HT1080 (cell line): ENCODE measurements at places on chromosomes 12 and 14. TPM values are rescaled to one million over a fixed set of nuclear protein-coding genes. Genes with fewer than 3 reads are reported as not detected.

DNA sequence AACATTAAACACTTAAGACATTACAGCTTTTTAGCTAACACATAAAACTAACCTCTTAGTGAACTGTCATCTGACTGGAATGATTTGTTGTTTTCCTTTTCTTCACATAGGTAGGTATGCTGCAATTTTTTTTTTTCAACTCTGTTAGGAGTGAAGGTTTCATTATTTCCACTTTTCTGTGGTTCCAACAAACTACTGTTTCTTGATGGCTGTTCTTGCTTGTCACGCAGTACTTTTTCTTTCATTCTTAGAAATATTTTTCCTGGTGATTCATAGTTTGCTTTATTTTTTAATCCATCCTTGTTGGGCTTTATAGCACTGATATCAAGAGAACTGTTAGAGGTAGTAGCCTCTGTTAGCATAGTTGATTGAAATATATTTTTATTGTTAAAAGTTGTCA, 6.3 kb downstream of the MIS18BP1 start:
- DNase-seq: no peak

- no peak for DNase-seq
Observed at GRCh38 chr12:6443361-6443983, 1.3 kb upstream of the CD27 start.

GRCh38 chr12:127711108-127711507, 555.9 kb upstream of the TMEM132C start:
- no peak for DNase-seq

Gene MMP19
- total RNA-seq: 0.37 and 0.58 TPM in 2 replicates

Gene DLK1
- total RNA-seq: not detected in 2 replicates

- DNase-seq: no peak
Observed at GRCh38 chr14:99289394-99290189, 17.6 kb upstream of the BCL11B start.

Gene CLEC1B
- total RNA-seq: not detected in 2 replicates

Gene ACSS3
- total RNA-seq: not detected in 2 replicates

Gene GLIPR1L1
- not detected in 2 replicates for total RNA-seq

Gene NFE2
- total RNA-seq: 0.06 TPM in 1 of 2 replicates, not detected in the other

Gene GLIPR1L2
- 0.10 and 0.63 TPM in 2 replicates for total RNA-seq

Gene FRS2
- 11.7 and 19.1 TPM in 2 replicates for total RNA-seq

GRCh38 chr14:91877376-91877915, 10.1 kb upstream of the TC2N start:
- no peak for DNase-seq

Gene ZNF268
- 27.2 and 33.3 TPM in 2 replicates for total RNA-seq

- DNase-seq: no peak
Observed at GRCh38 chr12:19003141-19003540, 126.4 kb upstream of the PLEKHA5 start.
